ENCODE measurements at places on chromosomes 13 and 19.

DNA sequence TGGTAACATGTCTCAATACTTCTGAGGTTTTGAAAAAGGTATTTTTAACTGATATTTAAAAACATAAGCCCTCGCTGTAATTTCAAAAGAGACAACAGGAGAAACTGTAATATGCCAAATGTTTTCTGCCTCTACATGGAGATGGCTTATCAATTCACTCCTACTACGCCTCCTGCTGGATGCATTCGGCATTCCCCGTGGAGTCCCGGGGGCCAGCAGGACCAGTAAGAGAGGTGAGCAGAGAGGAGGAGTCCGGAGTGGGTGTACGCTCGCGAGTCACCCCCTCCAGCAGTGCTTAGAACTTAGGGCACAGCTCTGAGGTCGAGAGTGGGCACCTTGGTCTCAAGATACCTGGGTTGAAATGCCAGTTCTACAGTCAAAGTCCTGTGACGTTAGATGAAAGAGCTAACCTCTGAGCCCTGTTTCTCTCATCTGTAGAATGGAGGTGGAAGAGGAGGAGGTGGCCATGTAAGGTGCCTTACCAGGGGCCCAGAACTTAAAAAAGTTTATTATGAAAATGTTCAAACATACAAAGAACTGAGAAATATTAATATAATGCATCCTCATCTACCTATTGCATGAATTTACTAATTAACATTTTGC, 110.2 kb downstream of the STK24 start:
- no peak overlapping the region for H3K4me3 ChIP-seq
- no peaks in the 10 kb centered on the region for H3K27me3 ChIP-seq
- H3K36me3 ChIP-seq: peaks cover 68% of the 10 kb centered on the region
- DNase-seq: no peak
- no peak overlapping the region for H3K27ac ChIP-seq

DNA sequence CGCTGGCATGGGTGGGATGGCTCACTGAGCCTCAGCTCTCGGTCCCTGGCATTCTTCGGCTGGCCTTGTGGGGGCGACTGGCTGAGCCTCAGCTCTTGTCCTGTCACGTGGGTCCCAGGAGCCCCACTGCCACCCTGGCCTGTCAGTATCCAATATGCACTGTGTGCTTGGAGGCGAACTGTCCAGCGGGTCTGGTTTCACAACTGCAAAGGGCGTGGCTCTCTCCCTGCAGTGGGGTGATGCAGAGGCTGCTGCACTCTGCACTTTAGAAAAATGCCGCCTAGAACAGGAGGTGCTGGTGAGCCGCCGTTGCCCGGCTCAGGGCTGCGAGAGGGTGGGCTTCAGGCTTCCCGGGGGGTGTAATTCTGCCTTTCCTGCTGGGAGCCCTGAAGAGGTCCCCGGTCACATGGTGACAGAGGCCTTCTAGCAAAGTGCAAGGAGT, 17.0 kb upstream of the TMEM255B start:
- DNase-seq: peak; percentile 89
- peak overlapping the region; percentile 26 for H3K27ac ChIP-seq
- no peak overlapping the region for H3K4me3 ChIP-seq
- no peaks in the 10 kb centered on the region for H3K27me3 ChIP-seq
- no peaks in the 10 kb centered on the region for H3K36me3 ChIP-seq

- H3K4me1 ChIP-seq: peaks cover 16% of the 10 kb centered on the region
- no peak for DNase-seq
- H3K36me3 ChIP-seq: peaks cover 2% of the 10 kb centered on the region
- no peak overlapping the region for H3K4me3 ChIP-seq
- no peaks in the 10 kb centered on the region for H3K27me3 ChIP-seq
Observed at GRCh38 chr19:19778666-19779065, 42.9 kb downstream of the ZNF506 start.

DNA sequence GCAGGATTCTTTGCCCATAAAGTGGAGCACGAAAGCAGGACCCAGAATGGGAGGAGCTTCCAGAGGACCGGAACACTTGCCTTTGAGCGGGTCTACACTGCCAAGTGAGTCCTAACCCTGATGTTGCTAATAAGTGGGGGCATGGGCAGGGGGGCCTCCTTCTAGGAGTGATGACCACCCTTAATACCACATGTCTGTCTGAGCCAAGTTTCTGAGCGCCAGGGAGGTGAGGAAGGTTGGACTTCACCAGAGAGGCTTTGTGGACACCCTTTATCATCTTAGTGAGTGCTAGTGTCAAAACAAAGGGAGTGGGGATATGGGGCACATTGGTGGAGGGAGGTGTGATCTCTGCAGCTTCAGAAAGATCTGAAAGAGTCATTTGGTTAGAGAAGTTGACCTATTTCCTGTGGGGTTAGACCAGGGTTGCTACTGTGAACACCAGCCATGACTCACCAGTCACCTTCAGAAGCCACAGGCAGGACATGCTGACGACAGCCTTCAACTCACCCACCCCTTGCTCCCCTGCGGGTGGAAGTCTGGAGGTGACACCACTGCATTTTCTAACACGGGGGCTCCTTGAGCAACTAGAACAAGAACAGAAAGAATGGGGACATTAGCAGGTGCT, 8.8 kb downstream of the ALOX5AP start:
- H3K27ac ChIP-seq: peak overlapping the region; percentile 61
- DNase-seq: peak; percentile 66
- H3K27me3 ChIP-seq: no peaks in the 10 kb centered on the region
- peaks cover 36% of the 10 kb centered on the region for H3K4me1 ChIP-seq
- H3K36me3 ChIP-seq: no peaks in the 10 kb centered on the region

DNA sequence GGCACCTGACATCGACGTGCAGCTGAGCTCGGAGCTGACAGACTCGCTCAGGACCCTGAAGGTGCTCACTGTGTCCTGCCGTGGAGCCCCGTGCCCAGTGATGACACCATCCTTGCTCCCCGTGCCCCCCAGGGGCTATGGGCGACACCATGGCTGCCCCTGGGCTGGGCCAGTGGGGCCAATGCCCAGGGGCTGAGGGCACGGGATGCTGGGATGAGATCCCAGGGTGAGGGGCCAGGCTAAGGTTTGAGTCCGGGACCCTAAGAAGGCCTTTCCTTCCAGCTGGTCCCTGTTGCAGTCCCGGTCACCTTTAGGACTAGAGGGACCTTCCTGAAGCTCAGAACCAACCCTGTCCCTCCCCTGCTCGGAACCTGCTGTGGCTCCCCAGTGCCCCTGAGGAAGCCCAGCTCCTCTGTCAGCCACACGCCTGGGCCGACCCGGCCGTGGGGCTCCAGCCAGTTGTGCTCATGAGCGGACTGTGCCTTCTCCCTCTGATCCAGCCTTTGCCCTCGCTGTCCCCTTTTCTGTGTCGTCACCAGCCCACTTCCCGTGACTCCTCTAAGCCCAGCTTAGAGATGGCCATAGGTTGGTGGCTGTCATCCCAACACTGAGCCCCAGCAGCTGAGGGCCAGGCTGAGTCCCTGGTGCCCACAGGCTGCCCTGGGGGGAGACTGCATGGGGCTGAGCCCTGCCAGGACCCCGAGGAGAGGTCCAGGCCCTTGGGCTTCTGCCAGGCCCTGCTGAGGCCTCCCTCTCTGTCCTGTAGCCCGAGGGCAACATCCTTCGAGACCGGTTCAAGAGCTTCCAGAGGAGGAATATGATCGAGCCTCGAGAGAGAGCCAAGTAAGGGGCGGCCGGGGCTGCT, 10.6 kb downstream of the NOP53 start:
- H3K4me1 ChIP-seq: peaks cover 16% of the 10 kb centered on the region
- H3K36me3 ChIP-seq: peaks cover 64% of the 10 kb centered on the region
- no peak overlapping the region for H3K4me3 ChIP-seq
- DNase-seq: no peak
- H3K27me3 ChIP-seq: no peaks in the 10 kb centered on the region

GRCh38 chr13:99464441-99464949, 36.8 kb upstream of the TM9SF2 start:
- H3K36me3 ChIP-seq: no peaks in the 10 kb centered on the region
- peak overlapping the region; percentile 19 for H3K27ac ChIP-seq
- H3K4me1 ChIP-seq: no peaks in the 10 kb centered on the region
- H3K4me3 ChIP-seq: no peak overlapping the region

DNA sequence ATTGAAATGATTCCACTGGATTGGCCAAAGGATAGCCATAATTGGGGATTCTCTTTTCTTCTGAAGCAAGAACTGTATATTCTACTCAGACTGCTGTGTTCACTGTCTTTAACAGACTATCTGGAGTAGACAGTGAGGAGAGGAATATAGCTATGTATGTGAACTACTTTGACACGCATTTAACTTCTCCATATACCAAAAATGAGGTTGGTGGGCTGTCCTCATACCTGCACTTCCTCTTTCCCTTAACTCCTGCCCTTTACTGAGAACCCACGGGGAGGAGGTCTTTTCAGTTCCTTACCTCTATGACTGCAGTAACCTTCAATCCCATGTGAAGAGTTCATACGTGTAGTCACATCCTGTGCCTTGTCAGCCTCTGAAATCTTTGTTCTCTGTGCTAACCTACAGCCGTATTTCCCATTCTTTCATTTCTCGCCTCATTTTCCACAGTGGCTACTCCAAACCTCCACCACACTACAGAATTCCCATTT, 305.8 kb downstream of the MTUS2 start:
- no peaks in the 10 kb centered on the region for H3K4me1 ChIP-seq
- H3K36me3 ChIP-seq: no peaks in the 10 kb centered on the region
- no peak for DNase-seq
- H3K27ac ChIP-seq: no peak overlapping the region
- no peaks in the 10 kb centered on the region for H3K27me3 ChIP-seq
- no peak overlapping the region for H3K4me3 ChIP-seq

- no peak overlapping the region for H3K27ac ChIP-seq
- no peak for DNase-seq
- H3K27me3 ChIP-seq: no peaks in the 10 kb centered on the region
Observed at GRCh38 chr19:37362733-37363132, 8.2 kb upstream of the ZNF527 start.

DNA sequence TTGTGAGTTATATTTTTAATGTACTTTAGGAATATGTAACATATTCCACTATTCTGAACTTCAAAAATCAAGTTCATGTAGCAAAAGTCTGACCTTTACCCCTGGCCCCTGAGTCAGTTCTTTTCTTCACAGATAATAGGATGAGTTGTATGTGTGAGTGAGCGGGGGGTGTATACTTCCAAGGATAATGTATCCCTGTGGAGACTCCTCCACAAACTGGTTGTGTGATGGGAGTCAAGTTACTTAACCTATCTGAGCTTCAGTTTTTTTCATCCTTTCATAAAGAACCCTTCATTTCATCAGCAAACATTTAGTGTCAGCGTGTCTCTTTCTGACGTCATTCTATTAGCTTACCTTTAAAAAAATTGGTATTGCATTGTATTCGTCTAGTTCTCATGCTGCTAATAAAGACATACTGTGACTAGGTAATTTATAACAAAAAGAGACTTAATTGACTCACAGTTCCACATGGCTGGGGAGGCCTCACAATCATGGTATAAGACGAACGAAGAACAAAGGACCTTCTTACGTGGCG, 288.1 kb upstream of the GPC6 start:
- no peaks in the 10 kb centered on the region for H3K36me3 ChIP-seq
- no peak overlapping the region for H3K27ac ChIP-seq
- H3K4me3 ChIP-seq: no peak overlapping the region

DNA sequence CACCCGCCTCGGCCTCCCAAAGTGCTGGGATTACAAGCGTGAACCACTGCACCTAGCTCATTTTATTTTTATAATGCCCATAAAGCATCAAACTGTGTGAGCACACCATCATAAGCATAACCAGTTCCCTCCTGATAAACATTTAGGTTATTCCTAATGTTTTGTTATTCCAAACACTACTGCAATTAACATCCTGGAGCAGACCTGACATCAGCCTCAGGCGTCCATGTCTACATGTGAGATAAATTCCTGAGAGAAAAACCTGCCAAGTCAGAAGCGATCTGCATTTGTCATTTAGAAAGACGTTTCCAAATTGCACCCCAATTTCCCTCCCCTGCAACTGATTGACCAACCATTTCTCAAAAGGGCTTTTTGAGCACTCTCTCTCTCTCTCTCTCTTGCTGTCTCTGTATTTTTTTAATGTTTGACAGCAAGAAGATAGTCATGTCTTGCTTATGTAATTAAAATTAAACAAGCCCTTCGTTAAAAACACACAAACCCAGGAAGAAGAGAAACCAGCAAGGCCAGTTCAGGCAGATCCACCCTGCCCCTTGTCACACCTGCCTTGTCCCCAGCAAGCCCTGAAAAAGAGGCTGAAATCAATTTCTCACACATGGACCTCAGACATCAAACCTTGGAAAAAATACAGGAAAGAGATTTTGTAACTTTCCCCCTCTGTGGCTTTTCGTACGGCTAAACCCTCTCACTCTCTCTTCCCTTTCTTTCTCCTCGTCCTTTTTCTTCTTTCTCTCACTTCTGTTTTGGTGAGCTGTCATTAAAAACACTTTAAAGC, 9.9 kb downstream of the LYPD3 start:
- no peak overlapping the region for H3K4me3 ChIP-seq
- H3K27ac ChIP-seq: no peak overlapping the region
- no peaks in the 10 kb centered on the region for H3K4me1 ChIP-seq

DNA sequence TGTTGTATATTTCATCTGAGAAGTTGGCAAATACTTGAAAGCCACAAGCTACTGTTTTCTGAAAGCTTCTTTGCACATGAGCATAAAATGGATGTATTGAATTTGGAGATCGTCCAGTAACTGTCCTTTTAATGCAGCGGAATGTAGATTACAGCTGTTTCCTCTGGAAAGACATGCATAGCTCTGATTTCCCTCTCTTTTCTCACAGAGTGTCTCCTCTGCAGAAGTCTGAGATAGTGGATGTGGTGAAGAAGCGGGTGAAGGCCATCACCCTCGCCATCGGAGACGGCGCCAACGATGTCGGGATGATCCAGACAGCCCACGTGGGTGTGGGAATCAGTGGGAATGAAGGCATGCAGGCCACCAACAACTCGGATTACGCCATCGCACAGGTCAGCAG, 283.0 kb downstream of the SHISA2 start:
- H3K4me3 ChIP-seq: no peak overlapping the region
- DNase-seq: no peak
- H3K4me1 ChIP-seq: no peaks in the 10 kb centered on the region

GRCh38 chr19:38227287-38228004, 3.4 kb upstream of the DPF1 start:
- no peak overlapping the region for H3K27ac ChIP-seq
- no peaks in the 10 kb centered on the region for H3K36me3 ChIP-seq
- H3K4me3 ChIP-seq: no peak overlapping the region
- peaks cover 8% of the 10 kb centered on the region for H3K4me1 ChIP-seq
